ENCODE measurements at places on chromosomes 2 and 18.

DNA sequence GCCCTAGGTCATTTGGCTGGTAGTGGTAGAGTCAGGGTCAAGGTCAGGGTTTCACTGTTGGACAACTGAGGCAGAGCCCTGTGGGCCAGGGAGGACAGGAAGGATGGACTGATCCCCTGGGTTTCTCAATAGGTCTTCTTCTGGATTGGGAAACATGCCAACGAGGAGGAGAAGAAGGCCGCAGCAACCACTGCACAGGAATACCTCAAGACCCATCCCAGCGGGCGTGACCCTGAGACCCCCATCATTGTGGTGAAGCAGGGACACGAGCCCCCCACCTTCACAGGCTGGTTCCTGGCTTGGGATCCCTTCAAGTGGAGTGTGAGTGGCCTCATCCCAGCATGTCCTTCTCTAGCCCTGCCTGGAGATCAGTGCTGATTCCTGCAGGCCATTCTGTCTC is 18.1 kb downstream of the VIL1 start:
- H3K27me3 ChIP-seq = no peaks in the 10 kb centered on the region
- H3K4me3 ChIP-seq = no peak overlapping the region
- H3K4me1 ChIP-seq = no peaks in the 10 kb centered on the region
- no peak for DNase-seq
- H3K36me3 ChIP-seq = no peaks in the 10 kb centered on the region

DNA sequence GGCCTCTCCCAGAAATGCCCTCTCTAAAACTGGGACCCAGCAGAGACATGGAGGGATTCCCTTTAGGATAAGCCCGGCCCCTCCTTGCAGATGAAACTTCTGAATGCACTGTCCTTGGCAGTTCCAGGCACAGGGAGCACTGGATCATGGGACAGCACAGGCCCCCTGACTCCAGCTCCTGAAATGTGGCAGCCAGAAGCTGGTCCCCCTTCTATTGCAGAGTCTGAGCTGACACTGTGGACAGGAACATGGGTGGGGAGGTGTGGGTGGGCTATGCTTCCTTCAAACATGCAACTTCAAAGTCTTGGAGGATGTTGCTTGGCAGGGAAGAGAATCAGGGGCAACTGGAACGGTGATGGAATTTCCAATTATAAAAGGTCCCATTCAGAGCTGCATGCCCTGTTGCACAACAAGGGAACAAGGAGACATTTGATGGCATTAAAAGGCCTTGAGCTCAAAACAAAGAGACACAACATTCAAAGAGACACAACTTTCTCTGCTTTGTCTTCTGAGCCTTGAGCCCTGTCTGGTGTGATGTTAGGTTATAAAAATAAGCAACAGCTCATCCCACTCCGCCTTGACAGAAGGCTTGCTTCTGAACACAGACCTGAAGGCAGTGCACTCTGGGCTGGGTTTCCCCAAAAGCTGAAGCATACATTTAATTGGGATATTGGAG is 239.0 kb downstream of the OSR1 start:
- no peaks in the 10 kb centered on the region for H3K27me3 ChIP-seq
- H3K36me3 ChIP-seq = no peaks in the 10 kb centered on the region
- H3K4me3 ChIP-seq = no peak overlapping the region
- no peaks in the 10 kb centered on the region for H3K4me1 ChIP-seq
- no peak overlapping the region for H3K27ac ChIP-seq

DNA sequence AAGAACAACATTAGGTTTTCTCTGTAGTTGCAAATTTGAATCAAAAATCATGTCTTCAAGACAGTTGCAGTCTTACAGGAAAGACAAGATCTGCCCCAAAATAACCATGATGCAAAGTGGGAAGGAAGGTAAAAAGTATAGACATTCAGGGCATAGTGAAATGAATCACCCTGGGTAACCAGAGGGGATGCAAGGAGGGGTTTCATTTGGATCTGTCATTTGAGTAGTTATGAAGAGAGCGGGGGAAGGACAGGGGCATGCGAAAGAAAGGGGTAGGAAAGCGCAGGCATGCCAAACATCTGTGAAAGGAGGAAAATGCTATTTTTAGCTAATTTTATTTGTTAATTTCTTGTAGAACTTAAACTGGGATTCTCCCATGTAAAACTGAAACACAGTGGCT is 219.1 kb upstream of the BOD1L2 start:
- no peak overlapping the region for H3K4me3 ChIP-seq
- H3K4me1 ChIP-seq = no peaks in the 10 kb centered on the region
- H3K27me3 ChIP-seq = no peaks in the 10 kb centered on the region

- H3K36me3 ChIP-seq = no peaks in the 10 kb centered on the region
- H3K4me3 ChIP-seq = no peak overlapping the region
- no peak overlapping the region for H3K27ac ChIP-seq
- no peaks in the 10 kb centered on the region for H3K4me1 ChIP-seq
Observed at GRCh38 chr2:71578767-71579342, 125.5 kb downstream of the DYSF start.

GRCh38 chr18:616380-616995 is 19.7 kb downstream of the CLUL1 start:
- no peak overlapping the region for H3K4me3 ChIP-seq
- no peaks in the 10 kb centered on the region for H3K4me1 ChIP-seq
- no peaks in the 10 kb centered on the region for H3K27me3 ChIP-seq
- no peak overlapping the region for H3K27ac ChIP-seq
- no peaks in the 10 kb centered on the region for H3K36me3 ChIP-seq
- DNase-seq = no peak

DNA sequence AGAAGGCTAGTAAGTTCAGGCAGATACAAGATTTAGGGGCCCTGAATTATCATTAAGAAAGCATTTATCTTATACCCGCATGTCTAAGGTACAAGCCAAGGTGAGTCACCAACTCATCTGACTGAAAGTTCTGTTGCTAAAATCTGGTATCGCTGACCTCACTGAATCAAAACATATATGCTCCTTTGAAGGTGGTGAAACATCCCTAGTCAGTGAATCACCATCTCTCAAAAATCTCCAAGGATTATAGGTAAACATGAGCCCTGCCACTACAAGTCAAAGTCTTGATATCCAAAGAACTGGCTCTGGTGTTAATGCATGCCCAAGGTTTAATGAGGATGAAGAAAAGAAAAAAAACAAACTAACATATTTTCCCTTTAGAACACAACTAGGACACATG is 43.5 kb downstream of the IRS1 start:
- peak overlapping the region; percentile 61 for H3K27ac ChIP-seq
- H3K36me3 ChIP-seq = no peaks in the 10 kb centered on the region
- H3K27me3 ChIP-seq = no peaks in the 10 kb centered on the region
- no peak for DNase-seq
- no peaks in the 10 kb centered on the region for H3K4me1 ChIP-seq

- H3K4me1 ChIP-seq = no peaks in the 10 kb centered on the region
- H3K27me3 ChIP-seq = no peaks in the 10 kb centered on the region
- no peaks in the 10 kb centered on the region for H3K36me3 ChIP-seq
- DNase-seq = no peak
Observed at GRCh38 chr2:187466129-187466792, 18.2 kb upstream of the CALCRL start.

DNA sequence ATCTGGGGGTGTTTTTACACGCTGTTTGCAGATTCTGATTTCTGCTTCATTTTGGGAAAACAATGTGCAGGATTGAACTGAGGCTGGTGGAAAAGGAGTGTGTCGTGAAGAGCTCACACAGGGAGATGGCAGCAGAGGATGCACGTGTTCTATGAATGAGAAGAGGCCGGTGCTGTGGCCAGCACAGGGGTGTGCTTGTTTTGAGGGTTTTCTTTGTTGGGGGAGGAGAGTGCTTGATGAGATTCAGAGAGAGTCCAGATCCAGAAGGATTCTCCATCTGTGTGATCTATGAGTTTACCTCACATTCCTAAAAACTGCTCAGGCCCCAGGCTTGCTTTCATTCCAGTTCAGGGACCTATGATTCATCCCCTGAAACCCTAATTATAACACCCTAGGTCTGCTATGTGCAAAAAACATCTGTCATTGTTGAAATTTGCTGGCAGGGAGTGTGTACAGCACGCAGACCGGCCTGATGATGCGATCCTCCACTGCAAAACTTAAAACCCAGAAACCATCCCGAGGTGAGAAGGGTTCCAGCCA is 12.1 kb downstream of the TGFA start:
- no peaks in the 10 kb centered on the region for H3K27me3 ChIP-seq
- H3K27ac ChIP-seq = no peak overlapping the region
- no peak for DNase-seq
- H3K4me1 ChIP-seq = no peaks in the 10 kb centered on the region

GRCh38 chr2:239326831-239327535 is 73.8 kb downstream of the HDAC4 start:
- no peaks in the 10 kb centered on the region for H3K27me3 ChIP-seq
- H3K36me3 ChIP-seq = no peaks in the 10 kb centered on the region
- H3K4me1 ChIP-seq = peaks cover 25% of the 10 kb centered on the region
- DNase-seq = no peak

- H3K4me1 ChIP-seq = no peaks in the 10 kb centered on the region
- no peak overlapping the region for H3K27ac ChIP-seq
- no peaks in the 10 kb centered on the region for H3K27me3 ChIP-seq
Observed at GRCh38 chr2:191015239-191015638, 1.3 kb upstream of the STAT1 start.

DNA sequence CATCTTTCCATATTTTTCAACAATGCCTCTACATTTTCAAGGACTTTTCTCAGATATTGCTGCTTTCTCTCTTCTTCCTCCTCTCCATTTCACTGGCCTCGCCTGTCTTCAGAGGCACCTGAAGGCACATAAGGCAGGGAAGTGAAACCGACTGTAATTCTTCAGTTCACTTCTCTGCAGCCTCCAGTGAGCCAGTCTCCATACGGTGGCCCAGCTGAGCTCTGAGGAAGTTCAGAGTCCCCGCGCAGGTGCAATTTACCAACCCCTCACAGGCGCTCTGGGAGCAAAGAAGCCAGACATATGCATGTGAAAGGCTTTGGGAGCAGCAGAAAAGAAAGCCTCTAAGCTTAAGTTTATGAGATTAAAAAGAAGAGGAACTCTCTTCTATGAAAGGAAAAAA is 12.4 kb downstream of the KLHL14 start:
- no peaks in the 10 kb centered on the region for H3K36me3 ChIP-seq
- DNase-seq = no peak
- no peak overlapping the region for H3K27ac ChIP-seq
